H1 (cell line): ENCODE measurements at places on chromosomes 7 and 10. TPM values are rescaled to one million over a fixed set of nuclear protein-coding genes. Genes with fewer than 3 reads are reported as not detected.

GRCh38 chr10:24916365-24916764 is 36.0 kb downstream of the PRTFDC1 start:
- no peak for DNase-seq
- no peak overlapping the region for H3K27ac ChIP-seq
- H3K4me3 ChIP-seq, result no peak overlapping the region
- H3K36me3 ChIP-seq, result no peaks in the 10 kb centered on the region
- H3K27me3 ChIP-seq, result no peaks in the 10 kb centered on the region

The CPA2 gene
- 0.31 TPM in 1 of 2 replicates, not detected in the other for total RNA-seq

DNA sequence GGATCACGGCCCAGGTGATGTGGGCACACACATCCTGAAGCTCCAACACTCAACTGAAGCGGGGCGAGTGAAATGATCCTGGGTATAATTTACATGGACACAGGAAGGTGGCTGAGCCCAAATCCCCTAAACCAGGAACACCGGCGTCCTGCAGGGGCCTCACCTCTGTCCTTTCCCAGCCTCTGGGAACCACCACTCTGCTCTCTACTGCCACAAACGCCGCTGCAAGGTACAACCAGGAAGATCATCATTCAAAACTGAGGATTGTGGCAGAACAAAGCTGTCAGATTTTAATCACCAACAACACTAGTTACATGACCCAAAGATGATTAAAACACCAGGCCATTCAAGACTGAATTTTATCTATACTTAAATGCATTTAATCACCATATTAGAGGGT is 104.0 kb downstream of the DIP2C start:
- H3K4me3 ChIP-seq, result no peak overlapping the region
- H3K36me3 ChIP-seq, result no peaks in the 10 kb centered on the region

The CHN2 gene
- total RNA-seq, result 4.8 and 5.6 TPM in 2 replicates

DNA sequence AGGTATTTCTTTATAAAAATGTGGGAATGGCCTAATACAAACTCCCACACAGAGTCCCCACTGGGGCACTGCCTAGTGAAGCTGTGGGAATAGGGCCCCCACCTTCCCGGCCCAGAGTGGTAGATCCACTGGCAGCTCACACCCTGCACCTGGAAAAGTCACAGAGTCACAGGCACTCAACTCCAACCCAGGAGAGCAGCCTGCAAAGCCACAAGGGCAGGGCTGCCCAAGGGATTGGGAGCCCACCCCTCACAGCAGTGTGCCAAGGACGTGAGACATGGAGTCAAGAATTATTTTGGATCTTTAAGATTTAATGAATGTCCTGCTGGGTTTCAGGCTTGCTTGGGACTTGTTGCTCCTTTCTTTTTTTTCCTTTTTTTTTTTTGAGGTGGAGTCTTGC is 5.3 kb upstream of the DNAJC12 start:
- no peak overlapping the region for H3K4me3 ChIP-seq
- no peak for DNase-seq
- no peak overlapping the region for H3K27ac ChIP-seq
- no peaks in the 10 kb centered on the region for H3K27me3 ChIP-seq

- H3K27me3 ChIP-seq, result no peaks in the 10 kb centered on the region
- H3K4me3 ChIP-seq, result no peak overlapping the region
- no peak for DNase-seq
- 0 out of 2 replicates have a peak, but pooled peaks cover 3% of the 10 kb centered on the region for H3K4me1 ChIP-seq
- H3K27ac ChIP-seq, result no peak overlapping the region
These were observed 99.2 kb upstream of the LYZL2 start for GRCh38 chr10:30728766-30729165.

DNA sequence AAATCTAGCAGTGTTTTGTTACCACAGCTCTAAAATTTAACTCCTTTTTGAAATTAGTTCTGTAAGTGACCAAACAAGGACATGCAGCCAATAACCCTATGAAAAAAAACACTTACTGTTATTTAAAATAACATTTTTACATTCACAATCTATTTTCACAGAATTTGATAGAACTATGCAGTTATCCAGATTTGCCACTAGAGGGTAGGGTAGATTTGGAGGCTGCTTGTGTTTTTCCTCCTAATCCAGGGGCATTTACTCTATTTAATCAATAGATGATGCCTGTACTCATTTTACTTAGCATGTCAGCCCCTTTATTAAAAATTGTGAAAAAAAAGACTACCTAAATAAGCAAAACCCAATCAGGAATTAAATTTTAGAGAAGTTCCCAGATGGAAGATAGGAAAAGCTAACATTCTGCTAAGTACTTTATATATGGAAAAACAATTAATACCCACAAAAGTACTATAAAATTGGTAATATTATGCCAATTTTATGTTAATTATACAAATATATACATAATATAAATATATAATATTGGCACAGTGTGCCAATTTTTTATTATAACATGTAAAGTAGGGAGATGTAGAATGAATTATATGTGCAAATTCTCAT is 18.1 kb upstream of the LIPK start:
- H3K27ac ChIP-seq, result no peak overlapping the region
- no peak for DNase-seq
- H3K27me3 ChIP-seq, result no peaks in the 10 kb centered on the region
- H3K4me3 ChIP-seq, result no peak overlapping the region

The LRRC18 gene
- total RNA-seq, result not detected in 2 replicates

The TMEM270 gene
- total RNA-seq, result not detected in 2 replicates

DNA sequence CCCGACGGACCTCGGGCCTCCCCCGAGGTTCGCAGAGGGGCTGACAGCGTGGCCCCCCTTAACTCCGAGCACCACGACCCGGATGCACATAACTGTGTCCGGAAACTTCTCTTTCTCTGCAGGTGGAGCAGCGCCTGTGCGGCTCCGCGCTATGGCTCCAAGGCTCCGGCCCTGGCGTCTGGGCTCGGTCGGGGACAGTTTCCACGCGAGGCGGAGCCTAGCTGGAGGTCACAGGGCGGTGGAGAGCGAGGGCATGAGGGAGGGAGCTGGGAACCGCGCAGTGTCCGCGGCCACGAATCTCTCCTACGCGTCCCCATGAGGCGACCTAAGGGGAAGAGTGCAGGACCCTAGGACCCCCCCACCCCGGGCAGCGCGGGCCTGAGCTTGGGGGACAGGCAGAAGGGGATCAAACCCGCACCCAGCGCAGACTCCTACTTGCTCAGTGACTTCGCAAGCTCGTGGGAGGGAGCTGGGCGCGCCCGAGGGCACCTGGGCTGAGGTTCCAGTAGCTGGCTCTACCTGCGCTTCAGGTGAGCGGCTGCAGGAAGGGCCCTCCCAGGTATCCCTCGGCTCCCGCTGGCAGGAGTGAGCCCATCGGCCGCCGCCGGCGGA is 8.6 kb upstream of the MNX1 start:
- H3K36me3 ChIP-seq, result no peaks in the 10 kb centered on the region
- peaks cover 59% of the 10 kb centered on the region for H3K4me1 ChIP-seq
- DNase-seq, result no peak
- no peak overlapping the region for H3K27ac ChIP-seq
- H3K4me3 ChIP-seq, result peak overlapping the region; percentile 15; the same call in 1 of the 2 replicates

The OR2A7 gene
- total RNA-seq, result 1.6 and 1.9 TPM in 2 replicates

DNA sequence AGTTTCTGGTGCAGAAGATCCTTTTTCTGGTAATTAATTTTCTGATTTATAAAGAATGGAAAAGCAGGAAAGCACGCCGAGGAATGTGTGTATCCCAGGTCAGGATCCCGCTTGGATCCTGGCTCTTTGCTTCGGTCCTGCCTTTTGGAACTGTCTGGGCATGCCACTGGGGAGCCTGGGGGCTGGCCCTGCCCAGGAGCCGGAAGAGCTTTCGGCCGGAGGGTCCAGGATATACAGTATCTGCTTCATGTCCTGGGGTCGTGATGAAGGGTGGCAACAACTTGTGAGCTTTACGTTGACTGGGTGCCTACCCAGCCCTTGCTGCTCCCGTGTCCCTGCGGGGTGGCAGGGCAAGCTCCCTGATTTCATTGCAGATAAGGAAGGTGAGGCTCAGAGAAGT is 2.4 kb downstream of the SH2D4B start:
- no peak overlapping the region for H3K4me3 ChIP-seq
- no peak overlapping the region for H3K27ac ChIP-seq
- no peaks in the 10 kb centered on the region for H3K36me3 ChIP-seq
- no peaks in the 10 kb centered on the region for H3K4me1 ChIP-seq
- H3K27me3 ChIP-seq, result no peaks in the 10 kb centered on the region
- DNase-seq, result no peak

The FEZF1 gene
- total RNA-seq, result 10.6 and 12.9 TPM in 2 replicates

The H2BK1 gene
- not detected in 2 replicates for total RNA-seq

DNA sequence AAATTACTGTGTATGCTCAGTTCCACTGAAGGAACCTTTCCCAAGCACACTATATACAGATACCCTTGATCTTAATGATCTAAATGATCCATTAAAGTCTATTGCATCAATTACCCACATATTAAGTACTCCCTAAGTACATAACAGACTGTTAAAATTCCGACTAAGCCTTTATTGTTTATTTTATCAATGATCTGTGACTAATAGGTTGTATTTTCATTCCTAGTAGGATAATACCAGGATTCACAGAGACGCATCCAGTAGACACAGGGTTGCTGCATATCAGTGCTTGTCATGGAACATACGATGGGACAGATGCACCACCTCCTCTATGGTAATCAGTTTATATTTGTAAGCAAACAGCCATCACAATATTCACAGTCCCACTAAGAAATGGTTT is 159.6 kb upstream of the SLC26A5 start:
- DNase-seq, result no peak
- no peaks in the 10 kb centered on the region for H3K36me3 ChIP-seq
- H3K4me1 ChIP-seq, result no peaks in the 10 kb centered on the region
- no peak overlapping the region for H3K4me3 ChIP-seq

- H3K27ac ChIP-seq, result no peak overlapping the region
- H3K4me1 ChIP-seq, result peaks cover 6% of the 10 kb centered on the region
- H3K36me3 ChIP-seq, result no peaks in the 10 kb centered on the region
- H3K4me3 ChIP-seq, result peak overlapping the region; percentile 1; the same call in 1 of the 2 replicates
- H3K27me3 ChIP-seq, result peaks cover 76% of the 10 kb centered on the region
These were observed 1.4 kb upstream of the DRGX start for GRCh38 chr10:49397036-49397999.
